ENCODE measurements at places on chromosomes 5 and 9.

- no peak for DNase-seq
Observed at GRCh38 chr5:134132372-134133187, 18.1 kb downstream of the TCF7 start.

- peak; percentile 66 for DNase-seq
Observed at GRCh38 chr9:82797534-82797933, 265.4 kb downstream of the RASEF start.

GRCh38 chr5:107418902-107419301 is 251.8 kb downstream of the EFNA5 start:
- no peak for DNase-seq

- DNase-seq = peak; percentile 57
Observed at GRCh38 chr5:143016777-143017516, 246.8 kb downstream of the ARHGAP26 start.

DNA sequence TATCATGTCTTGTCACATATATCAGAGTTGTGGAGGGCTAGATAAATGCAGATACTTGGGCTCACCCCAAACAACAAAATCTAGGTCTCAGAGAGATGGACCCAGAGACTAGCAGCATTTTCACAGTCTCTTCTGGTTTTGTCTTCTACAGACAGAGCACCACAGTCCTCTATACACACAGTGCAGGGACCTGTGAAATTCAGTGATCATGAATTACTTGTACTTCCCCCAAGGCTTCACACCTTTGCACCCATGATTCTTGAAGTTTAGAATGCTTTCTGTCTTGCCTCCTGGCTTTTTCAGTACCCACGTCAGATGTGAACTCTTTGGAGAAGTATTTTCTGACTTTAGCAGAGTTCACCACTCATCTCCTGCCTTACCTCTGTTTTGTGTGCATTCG is 371.5 kb upstream of the PRR16 start:
- no peak for DNase-seq

GRCh38 chr9:72809586-72809985 is 143.3 kb downstream of the ALDH1A1 start:
- DNase-seq = no peak

GRCh38 chr5:127088251-127088650 is 14.9 kb upstream of the C5orf63 start:
- no peak for DNase-seq

DNA sequence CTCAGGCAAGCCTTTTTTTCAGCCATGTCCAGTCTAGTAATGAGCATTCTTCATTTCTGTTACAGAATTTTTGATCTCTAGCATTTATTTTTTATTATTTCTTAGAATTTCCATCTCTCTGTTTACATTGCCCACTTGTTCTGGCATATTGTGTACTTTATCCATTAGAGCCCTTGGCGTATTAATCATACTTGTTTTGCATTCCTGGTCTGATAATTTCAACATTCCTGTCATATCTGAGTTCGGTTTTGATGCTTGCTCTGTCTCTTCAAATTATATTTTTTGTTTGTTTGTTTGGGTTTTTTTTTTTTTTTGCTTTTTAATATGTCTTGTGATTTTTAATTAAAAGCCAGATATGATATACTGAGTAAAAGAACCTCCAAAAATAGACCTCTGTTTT is 23.0 kb upstream of the JAK2 start:
- no peak for DNase-seq

GRCh38 chr5:143402017-143402552 is 1.4 kb downstream of the NR3C1 start:
- DNase-seq = peak; percentile 27

DNA sequence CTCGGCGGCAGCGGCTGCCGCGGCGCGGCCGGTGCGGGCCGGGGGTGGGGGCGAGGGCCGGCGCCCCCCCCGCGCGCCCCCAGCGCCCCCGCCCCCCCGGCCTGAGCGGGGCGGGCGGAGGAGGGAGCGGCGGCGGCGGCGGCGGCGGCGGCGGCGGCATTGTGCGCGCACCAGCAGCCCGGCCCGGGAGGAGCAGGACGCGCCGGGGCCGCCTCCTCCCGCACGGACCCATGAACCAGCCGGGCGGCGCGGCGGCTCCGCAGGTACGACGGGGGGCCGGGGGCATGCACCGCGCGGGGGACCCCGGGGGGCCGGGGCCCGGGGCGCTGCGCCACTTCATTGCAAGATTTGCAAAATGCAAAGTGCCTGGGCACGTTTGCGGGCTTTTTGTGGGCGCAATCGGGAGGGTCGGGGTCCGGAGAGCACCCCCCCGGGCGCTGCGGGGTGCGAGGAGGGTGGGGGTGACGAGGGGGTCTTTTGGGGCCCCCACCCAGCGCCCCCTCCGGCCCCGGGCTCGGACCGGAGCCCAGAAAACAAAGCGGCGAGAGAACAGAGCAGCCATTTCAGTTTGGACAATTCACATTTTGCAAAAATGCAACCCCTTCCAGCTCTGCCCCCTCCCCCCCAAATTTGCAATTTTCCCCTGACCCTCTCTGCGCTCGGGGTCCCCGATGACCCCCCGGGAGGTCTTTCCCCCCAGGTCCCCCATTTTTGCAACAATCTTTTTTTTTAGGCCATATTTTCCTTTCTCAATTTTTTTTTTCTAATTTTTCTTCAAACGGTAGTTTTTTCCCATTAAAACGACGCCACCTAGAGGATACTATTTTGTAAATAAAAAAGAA is at the start of gene ZNF618:
ZNF618 (plus strand) TSS at position 159 of the 842 bp plus-strand sequence; CDS start at position 231, 72 bp downstream.
- DNase-seq = peak; percentile 58

- DNase-seq = no peak
Observed at GRCh38 chr5:78628270-78628992, 20.1 kb downstream of the LHFPL2 start.

- no peak for DNase-seq
Observed at GRCh38 chr5:53882006-53882675, 321.7 kb downstream of the NDUFS4 start.

DNA sequence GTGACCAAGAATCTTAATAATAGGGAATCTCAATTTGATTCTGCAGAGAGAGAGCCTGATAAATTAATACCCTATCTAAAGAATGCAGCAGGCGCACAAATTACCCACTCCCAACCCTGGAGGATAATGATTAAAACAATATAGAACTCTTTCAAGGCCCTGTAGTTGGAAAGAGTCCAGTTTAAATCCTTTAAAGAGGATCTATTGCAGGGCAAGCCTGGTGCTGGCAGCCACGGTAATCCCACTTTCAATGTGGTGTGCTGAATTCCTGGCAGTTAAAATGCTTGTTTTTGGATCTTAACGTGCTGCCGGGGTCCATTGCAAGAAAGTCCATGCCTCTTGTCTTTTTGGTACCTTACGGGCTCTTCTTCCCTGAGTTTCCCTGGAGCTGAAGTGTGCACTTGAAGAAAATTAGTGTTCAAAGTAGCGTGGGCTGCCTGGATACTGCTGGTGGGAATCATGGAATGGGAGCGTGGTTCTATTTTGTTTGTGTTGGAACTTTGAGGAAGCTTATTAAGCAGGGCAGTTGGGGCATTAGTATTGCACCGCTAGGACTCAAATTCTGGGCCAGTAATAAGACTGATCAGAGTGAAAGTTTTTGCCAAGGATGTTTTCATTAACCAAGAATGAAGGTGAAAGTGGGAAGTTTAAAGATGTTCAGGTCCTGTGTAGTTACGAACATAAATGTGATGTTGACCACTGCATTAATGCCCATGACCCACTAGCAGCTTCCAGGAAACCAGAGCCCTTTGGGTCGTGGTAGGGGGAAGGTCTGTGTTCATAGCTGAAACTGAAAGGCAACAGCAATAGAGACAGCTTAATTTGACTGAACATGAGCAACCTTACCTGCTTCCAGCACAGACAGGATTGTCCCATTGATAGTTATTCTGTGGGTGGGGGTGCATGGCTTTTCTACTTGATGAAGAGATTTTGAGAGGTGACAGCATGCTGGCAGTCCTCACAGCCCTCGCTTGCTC is 20.8 kb downstream of the MARCHF6 start:
- DNase-seq = no peak

DNA sequence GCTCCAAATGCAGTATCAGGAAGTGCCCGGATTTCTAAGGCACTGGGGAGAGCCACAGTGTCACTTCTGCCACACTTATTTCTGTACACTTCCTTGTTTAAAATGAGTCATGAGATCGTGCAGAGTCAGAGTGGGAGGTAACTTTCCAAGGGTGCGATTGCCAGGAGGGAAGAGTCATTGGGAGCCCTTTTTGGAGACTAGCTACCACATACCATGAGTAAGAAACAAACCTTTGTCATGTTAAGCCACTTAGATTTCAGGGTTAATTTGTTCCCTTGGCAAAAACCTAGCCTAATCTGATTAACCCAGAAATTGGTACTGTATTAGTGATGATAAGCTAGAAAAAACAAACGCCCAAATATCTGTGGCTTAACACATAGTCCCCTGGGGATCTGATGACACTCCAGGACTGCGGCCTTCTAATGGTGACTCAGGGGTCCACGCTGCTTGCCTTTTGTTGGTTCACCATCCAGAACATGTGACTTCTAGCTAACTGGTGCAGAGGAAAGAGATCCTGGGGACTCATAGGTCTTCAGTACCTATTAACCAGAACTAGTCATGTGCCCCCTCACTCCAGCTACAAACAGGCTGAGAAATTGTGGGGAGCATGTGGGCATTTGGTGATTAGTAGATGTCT is 48.6 kb upstream of the TLE1 start:
- no peak for DNase-seq

DNA sequence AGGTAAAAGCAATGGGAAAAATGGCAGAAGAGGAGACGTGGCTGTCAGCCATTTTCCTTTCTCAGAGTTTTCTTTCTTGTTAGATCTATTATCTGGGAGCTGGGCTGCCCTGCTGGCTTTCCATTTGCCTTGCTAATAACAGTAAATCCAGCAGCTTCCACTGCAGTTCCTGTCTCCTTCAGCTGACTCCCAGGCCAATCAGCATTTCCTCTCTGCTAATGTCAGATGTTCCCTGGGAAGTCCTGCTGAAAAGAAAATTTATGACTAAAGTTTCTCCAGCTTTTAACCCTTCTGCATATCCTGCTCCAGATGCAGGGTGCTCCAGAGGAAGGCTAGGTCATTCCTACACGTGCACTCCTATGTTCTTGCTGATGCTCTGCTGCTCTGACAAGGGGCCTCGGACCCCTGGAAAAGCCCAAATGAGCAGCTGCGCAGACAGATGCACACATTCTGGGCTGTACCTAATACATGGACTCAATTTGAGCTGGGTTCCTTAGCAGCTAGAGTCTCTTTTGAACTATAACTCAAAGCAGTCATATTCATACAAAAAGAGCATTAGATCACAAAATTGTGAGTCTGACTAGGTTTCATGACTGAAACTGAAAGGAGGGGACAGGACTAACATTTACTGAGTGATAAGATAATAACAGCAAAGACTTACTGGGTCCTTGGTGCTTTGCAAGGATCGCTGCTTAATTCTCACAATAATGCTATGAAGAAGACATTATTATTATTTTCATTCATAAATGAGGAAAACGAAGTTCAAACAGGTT is 182.2 kb downstream of the MAPKAP1 start:
- DNase-seq = peak; percentile 43

DNA sequence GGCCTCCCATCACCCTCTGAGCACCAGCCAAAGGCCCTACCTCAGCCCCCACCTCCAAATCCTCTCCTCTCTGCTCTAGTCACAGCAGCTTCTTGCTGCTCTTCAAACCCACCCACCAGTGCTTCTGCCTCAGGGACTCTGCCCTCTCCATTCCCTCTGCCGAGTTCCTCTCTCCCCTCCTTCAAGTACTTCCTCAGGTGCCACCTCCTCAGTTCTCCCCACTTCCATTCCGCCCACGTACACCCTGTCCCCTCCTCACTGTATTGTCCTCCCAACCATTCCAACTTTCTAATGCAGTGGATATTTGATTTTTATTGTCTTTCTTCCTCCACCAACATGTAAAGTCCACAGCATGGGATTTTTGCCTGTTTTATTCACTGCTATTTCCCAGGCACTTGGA is 43.2 kb downstream of the C5orf15 start:
- DNase-seq = no peak

DNA sequence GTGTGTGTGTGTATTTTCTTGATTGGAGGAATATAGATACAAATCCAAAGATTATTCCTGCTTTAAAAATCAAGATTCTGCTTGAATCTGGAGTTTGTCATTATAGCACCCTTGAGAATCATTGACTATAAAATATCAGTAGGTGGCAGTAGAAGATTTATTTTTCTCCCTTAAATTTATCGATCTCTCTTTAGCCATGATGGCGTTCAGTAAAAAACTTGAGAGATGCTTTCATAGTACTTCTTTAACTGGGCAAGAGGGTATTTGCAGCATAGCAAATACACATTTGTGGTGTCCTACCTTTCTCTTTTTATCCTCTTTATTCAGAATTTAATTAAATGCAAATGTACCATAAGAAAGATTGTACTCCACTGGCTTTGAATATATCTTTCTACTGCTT is 307.7 kb downstream of the ADGRV1 start:
- no peak for DNase-seq

- DNase-seq = no peak
Observed at GRCh38 chr5:6805841-6806240, 92.6 kb downstream of the TENT4A start.

- DNase-seq = no peak
Observed at GRCh38 chr5:111277061-111277460, 52.9 kb downstream of the CAMK4 start.

DNA sequence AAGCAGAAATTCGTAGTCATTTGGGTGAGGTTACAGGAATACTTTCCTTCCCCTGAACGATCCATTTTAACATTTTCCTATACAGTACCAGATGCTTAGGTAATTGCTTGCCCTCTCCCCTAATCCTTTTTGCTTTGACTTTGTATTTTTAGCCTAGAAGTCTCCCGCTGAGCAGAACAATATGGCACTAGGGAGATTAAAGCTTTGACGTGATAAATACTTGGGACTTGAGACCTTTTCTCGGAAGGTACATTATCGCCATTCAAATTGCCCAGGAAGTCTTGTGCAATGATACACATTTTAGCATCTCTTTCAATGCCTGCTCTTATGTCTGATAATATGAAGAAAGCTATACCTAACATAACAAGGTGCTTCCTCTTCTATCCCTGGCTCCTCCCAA is 22.9 kb upstream of the SPATA31C2 start:
- no peak for DNase-seq

- DNase-seq = no peak
Observed at GRCh38 chr9:101421653-101422065, 13.9 kb downstream of the ALDOB start.

DNA sequence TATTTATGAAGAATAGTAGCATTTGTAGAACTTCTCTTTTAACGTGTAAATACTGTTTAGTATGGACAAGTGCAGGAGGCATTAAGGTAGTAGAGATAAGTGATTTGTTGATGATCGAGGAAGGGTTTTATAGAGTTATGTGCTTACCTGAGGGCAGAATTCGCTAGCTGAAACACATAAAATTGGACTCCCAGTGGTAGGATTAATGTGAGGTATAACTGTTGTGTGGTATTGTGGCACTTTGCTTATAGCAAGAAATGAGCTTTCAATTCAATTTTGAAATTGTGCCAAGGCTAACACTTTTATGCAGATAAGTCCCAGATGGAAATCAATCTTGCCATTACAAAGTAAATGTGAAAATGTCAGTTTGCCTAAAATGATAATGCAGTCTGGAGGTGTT is 1.2 kb downstream of the AP3S1 start:
- no peak for DNase-seq

GRCh38 chr5:113233606-113234005 is 201.2 kb downstream of the TSSK1B start:
- no peak for DNase-seq
